ENCODE measurements at places on chromosomes 13 and 19.

- no peak for DNase-seq
Observed at GRCh38 chr19:14479975-14480699, 5.0 kb upstream of the PTGER1 start.

DNA sequence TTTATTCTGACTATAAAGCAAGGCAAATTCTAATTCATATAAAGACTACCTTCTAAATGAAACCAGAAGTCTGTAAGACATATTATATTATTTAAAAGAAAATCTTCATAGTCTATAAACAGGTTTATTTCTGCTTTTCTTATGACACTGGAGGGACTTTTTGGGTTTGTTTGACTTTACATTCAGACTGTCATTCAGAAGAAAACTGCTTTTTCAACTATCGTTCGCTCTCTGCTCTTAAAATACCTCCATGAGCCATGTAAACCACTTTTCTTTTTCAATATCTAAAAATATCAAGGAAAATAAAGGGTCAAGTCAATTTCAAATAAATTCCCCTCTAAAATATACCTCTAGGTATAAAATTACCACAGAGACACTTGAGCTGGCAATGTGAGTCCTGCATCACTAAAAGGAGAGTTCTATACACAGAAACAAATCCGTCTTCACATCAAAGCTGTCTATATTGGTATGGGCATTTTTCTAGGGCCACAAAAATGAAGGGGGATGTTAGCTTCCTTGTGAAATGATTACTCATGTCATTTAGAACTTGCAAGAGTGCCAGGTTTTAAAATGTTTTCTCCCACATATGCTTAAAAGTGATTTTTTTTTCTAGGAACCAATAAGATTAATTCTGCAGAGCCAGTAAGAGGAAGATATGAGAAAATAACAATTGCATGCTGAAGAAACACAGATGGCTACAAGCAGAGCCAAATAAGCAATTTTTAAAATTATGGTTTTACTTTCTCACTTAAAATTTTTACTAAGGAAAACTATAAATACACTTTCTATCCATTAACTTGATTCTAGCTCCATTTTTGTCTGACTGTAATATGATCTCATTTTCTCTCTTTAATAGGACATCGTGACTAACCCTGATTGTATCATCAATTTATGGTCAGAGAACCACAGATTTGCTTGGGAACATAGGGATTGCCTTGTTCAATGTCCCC is 181.8 kb downstream of the TBC1D4 start:
- DNase-seq: no peak

DNA sequence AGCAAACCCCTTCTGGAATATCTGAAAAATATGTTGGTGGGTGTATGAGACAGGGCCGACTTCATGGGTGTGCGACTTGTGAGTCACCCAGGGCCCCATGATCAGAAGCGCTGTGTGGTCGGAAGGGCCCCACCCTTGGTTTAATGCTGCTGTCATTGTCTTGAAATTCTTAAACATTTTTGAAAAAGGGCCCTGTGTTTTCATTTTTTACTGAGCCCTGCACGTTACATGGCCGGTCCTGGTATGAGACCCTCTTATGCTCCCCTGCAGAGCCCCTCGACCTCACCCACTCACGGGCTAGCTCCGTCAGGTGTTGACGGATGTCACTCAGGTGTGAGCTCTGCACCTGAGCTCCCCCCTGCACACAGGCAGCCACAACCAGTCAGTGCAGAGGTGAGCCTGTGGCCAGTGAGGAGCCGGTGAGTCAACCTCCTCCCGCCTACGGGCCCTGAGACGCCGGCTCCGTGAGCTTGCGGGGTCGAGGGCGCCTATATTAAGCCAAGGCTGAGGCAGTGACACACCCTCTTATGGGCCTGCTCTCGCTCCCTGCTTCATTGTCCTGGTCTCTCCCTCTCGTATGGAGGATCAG is 27.7 kb downstream of the GADD45B start:
- DNase-seq: no peak

- DNase-seq: no peak
Observed at GRCh38 chr13:33683376-33683775, 134.6 kb upstream of the RFC3 start.

- DNase-seq: no peak
Observed at GRCh38 chr13:21973437-21974125, 302.7 kb downstream of the FGF9 start.

- DNase-seq: no peak
Observed at GRCh38 chr19:46366620-46367292, 19.9 kb downstream of the PPP5C start.

DNA sequence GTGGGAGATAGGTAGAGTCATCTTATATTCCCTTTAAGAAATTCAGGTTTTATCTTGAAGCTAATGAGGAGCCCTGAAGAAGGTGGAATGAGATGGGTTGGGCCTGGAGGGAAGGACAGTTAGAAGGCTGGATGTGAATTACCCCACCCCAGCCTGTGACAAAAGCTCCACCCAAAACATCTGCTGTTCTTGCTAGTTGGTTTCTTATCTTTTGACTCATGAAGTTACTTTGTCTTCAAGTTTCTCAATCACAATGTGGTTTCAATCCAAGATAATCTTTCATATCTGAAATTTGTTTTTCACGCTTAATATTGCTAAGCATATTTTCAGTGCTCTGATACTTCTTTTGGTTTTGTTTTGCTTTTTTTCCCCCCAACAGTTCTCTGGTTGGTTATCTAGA is 38.3 kb upstream of the HMGB1 start:
- no peak for DNase-seq

- DNase-seq: no peak
Observed at GRCh38 chr13:40060296-40061007, 405.0 kb downstream of the COG6 start.

GRCh38 chr13:111099290-111099689 is 15.8 kb upstream of the ARHGEF7 start:
- no peak for DNase-seq

DNA sequence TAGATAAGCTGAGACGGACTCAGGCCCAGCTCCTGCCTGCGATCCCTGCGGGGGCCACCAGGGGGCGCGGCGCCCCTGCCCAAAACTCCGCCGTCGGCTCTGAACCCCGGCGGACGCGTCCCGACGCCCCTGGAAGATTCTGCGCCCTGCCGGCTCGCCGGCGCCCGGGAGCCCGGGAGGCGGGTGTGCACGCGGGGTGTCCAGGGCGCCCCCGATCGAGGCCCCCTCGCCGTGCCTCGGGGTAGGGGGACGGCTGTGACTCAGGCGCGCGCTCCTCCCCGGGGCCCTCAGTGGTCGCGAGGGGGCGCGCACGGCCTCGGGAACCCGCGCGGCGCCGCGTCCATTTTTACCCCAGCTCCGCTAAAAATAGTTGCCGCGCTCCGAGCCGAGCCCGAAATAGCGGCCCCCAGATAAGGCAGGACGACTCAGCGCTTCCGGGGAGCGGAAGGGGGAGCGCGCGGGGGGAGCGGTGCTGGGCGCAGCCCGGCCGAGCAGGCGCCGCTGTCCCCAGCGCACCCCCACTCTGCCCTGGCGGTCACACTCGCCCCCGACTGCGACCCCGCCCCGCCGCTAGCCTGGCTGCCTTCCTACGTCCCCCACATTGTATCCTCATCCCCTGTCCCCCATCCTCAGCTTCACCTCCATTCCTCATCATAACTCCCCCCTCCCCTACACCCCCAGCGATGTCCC is 16.0 kb upstream of the ERCC1 start:
- peak; percentile 68 for DNase-seq

DNA sequence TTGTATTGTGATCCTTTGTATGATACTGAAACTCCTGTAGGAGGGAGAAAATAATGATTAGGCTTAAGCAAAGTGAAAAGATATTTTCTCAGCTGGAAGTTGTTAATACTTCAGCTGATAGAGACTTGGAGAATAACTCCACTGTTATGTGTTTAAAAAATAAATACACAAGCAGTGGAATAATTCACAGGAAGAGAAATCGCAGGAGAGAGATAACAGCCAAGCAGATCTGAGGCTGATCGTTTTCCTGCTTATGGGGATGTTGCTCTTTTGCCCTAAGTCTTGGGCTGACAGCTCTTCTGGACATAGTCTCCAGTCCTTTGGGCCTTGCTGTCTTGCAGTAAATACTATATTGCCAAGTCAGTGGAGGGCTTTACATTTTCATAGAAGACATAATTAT is 93.3 kb downstream of the OLFM4 start:
- DNase-seq: no peak

DNA sequence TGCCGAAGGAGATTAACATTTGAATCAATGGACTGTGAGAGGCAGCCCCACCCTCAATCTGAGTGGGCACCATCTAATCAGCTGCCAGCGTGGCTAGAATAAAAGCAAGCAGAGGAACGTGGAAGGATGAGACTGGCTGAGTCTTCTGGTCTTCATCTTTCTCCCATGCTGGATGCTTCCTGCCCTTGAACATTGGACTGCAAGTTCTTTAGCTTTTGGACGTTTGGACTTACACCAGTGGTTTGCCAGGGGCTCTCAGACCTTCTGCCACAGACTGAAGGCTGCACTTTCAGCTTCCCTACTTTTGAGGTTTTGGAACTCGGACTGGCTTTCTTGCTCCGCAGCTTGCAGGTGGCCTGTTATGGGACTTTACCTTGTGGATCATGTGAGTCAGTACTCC is 14.7 kb downstream of the NHLRC3 start:
- DNase-seq: no peak

- no peak for DNase-seq
Observed at GRCh38 chr19:16914421-16914820, 25.6 kb downstream of the F2RL3 start.

Measured in foreskin melanocyte (primary cell).